ENCODE measurements at places on chromosomes 6 and 20.

DNA sequence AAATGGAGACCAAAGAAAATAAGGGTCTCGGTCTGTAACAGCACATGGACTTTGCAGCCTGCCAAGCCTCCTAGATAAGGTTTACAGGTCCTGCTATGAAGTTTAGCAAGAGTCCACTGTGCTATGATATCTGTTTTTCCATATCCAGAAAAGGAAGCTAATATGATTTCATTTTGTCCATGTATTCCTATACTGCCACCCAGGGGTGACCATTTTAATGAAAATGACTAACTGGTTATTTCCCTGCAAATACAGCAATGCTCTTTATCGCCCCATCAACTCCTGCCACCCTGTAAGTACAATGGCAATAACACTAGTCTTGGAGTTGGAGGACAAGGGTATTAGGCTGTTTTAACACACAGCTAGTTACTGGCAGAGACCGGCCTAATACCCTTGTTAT lies 115.2 kb upstream of the GLP1R start:
- peak; percentile 37 for DNase-seq

DNA sequence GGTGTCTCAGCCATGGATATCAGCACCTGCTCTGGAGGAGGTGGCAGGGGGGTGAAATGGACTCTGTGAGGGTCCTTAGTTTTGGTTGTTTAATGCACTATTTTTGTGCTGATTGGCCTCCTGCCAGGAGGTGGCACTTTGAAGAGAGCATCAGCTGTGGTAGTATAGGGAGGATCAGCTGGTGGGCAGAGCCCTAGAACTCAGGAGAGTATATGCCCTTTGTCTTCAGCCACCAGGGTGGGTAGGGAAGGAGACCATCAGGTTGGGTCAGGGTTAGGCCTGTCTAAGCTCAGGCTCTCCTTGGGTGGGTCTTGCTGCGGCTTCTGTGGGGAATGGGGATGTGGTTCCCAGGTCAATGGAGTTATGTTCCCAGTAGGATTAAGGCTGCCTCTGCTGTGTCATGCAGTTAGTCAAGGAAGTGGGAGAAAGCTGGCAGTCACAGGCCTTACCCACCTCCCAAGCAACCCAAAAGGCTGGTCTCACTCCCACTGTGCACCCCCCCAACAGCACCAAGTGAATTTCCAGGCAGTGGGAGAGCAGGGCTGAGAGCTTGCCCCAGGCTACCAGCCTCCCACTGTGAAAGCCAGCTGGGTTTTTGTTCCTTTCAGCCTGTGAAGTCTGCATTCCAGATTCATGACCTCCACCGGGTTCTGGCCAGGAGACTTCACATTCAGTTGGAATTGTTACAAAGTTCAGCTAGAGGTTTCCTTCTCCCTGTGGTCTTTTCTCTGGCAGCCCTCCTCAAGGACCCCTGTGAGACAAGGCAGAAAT lies 5.7 kb upstream of the OSTM1 start:
- DNase-seq = no peak

GRCh38 chr20:53381568-53382262 lies 211.9 kb downstream of the ZNF217 start:
- DNase-seq = no peak

DNA sequence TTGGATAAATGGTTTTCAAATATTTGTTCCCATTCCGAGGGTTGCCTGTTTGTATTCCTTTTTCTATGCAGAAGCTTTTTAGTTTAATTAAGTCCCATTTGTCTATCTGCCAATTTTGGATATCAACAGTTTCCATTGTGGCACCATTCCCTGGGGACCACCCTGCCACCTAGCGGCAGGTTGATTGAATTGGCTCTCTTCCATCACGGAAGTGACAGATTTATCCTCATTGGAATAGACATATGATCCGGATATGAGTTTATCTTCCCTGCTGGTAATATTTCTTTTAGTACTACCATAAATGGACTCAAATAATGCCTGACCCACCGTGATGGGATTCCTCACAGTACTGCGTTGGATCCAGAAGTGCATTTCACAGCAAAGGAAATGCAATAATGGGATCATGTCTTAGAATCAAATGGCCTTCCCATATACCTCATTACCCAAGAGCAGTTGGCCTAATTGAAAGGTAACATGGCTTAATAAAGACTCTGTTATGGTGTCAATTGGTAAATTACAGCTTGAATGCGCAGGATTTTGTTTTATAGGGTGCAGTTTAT lies 327.0 kb downstream of the BMP2 start:
- DNase-seq = peak; percentile 72

GRCh38 chr6:63975699-63976098 lies 340.1 kb downstream of the PHF3 start:
- no peak for DNase-seq

DNA sequence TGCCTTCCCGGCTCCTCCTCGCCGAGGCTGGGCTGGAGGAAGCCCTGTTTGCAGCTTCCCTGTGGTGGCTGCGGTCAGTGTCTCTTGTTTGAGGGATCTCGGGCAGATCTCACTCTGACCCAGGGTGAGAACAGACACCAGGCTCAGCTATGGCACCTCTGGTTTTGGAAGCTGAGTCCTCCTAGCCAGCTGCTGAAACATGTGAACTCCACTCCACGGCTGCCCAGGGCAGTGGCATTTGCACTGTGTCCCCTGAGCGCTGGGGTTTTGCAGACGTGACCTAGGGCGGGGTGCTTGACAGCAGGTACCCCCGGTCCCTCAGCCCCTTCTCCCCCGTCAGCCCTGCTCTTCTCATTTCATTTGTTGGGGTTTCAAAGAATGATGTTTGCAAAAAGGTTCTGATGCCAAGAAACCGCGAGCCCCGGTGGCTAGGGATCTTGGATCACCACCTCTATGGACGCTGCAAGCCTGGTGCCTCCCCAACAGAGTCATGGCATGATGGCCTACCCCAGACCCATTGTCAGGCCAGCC lies 55.0 kb upstream of the DACT2 start:
- DNase-seq = no peak

DNA sequence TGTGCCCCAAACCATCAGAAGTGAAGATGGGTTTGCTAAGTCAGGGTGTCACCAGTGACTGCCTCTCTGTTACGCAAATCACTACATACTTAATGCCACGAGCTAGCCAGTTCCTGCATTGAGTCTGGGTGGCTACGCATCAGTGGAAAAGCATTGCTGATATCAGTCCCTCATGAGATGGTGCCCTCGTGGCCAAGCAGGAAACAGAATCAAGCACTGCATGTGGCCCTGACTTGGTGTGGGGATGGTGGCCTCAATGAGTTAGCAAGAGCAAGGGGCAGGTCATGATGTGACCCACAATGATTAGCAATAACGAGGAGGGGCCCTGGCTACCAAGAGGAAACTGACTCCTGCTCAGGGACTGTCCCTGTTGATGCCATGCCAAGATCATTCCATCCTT lies 51.6 kb upstream of the FNDC1 start:
- no peak for DNase-seq

DNA sequence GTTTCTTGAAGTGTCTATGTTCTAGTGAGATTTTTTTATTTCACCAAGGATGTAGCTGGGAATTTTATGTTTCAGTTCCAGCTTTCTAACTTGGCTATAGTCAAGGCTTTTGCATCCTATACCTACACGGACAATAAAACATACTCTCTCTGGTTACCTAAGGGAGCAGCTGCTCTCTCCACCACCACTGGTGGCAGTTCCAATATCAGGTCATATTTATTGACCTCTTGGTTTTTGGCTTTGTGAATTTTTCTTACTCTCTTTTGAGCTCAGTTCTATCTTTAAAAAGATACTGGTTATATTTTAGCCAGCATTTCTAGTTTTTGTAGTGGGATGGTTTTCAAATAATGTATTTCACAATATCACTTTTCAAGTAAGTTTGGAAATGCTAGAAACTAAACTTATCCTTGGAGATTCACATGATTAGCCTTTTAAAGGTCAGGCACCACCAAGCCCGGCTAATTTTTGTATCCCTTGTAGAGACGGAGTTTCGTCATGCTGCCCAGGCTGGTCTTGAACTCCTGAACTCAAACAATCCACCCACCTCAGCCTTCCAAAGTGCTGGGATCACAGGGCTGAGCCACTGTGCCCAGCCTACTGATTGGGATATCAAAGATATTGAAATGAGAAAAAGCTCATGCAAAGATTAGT lies 34.7 kb upstream of the HAO1 start:
- DNase-seq = no peak

DNA sequence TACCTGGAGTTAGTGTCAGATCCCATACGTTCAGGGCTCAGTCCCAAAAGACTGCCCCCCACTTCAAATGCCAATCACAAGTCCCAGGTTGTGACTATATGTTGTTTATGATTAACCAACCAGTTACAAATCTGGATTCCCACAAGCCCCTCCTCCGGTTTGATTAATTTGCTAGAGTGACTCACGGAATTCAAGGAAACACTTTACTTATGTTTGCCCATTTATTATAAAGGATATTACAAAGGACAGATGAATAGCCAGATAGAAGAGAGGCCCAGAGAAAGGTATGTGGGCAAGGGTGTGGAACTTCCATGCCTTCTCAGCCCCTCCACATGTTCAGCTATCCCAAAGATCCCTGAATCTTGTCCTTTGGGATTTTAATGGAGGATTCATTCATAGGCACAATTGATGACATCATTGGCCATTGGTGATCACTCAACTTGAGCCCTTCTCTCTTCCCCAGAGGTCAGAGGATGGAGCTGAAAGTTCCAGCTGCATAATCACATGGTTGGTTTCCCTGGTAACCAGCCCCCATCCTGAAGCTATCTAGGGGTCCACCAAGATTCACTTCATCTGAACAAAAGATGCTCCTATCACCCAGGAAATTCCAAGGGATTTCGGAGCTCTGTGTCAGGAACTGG lies 2.0 kb downstream of the ECT2L start:
- no peak for DNase-seq

- DNase-seq = no peak
These were observed 220.0 kb downstream of the GRIK2 start for GRCh38 chr6:101613556-101613955.

- no peak for DNase-seq
These were observed 50.9 kb downstream of the JARID2 start for GRCh38 chr6:15296735-15297134.

GRCh38 chr6:135191508-135192255 lies 10.6 kb downstream of the MYB start:
- DNase-seq = no peak

- DNase-seq = no peak
These were observed 103.0 kb downstream of the OLIG3 start for GRCh38 chr6:137391061-137391814.

- peak; percentile 14 for DNase-seq
These were observed 889 bp upstream of the FLOT1 start for GRCh38 chr6:30743099-30744053.

DNA sequence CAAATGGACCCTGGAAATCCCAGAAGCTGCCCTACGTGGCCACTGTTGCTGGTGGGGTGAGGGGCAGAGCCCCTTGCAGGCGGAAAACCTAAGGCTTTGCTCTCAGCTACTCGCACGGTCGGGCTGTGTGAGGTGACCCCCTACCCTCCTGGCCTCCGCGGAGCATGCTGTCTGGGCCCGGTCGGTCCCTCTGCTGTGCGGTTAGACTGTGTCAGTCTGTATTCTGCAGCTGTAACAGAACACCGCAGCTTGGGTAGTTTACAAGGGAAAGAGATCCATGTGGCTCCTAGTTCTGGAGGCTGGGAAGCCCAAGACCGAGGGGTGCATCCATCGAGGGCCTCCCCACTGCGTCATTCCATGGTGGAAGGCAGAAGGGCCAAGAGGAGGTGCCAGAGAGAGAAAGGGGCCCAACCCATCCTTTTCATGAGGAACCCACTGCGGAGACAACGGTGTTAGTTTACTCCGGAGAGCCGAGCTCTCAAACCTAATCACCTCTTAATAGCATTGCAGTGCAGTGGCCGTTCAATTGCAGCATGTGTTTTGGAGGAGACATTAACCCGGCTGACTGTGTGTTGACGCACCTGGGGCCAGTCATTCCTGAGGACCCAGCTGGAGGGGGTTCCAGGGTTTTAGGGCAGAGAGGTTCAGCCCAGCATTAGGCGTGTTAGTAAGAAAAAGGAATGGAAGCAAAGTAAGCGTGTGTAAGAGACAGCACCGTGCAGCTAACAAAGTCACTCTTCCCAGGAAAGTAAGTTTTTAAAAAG lies 18.3 kb downstream of the COL9A3 start:
- DNase-seq = no peak

DNA sequence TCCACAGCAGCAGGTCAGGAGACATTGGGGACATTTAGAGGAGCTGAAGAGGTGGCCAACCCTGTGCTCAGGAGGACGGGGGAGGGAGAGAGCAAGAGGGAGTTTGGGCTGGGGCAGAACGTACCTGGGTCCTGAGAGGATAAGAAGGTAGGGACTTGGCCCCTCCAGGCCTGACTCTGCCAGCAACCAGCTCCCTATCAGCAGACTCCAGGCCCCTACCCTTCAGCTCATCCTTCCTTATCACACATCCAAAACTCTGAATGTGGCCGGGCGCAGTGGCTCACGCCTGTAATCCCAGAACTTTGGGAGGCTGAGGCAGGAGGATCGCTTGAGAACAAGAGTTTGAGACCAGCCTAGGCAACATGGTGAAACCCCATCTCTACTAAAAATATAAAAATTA lies 5.0 kb downstream of the STMN3 start:
- DNase-seq = no peak

DNA sequence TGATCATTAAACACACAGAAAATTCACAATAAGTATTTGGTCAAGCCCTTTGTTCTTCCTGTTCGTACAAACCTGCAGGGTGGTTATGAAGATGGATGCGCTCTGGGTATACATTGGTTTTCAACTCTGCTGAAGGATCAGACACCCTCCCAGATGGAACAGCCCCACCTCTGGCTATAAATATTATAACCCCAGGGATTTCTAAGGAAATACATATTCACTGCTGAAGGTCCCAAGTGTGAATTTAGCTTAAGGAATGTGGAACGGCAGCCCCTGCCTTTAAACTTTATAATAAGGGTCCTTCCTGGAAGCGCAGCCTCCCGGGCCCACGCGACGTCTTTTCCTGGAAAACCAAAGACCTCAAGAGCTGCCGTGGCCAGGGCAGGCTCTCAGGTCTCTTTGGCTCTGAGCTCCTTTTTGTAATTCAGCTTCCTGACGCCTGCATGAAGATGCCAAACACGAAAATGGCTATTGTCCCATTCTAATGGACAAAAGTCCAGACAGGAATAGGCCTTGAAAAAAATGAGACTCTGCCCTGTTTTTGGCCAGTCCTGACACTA lies 172.4 kb upstream of the SSTR4 start:
- no peak for DNase-seq

GRCh38 chr6:33692760-33693158 lies 18.7 kb downstream of the UQCC2 start:
- no peak for DNase-seq

- no peak for DNase-seq
These were observed 15.7 kb upstream of the FAM83C start for GRCh38 chr20:35307666-35308653.

- DNase-seq = no peak
These were observed 50.7 kb upstream of the PLEKHG1 start for GRCh38 chr6:150549007-150549406.

DNA sequence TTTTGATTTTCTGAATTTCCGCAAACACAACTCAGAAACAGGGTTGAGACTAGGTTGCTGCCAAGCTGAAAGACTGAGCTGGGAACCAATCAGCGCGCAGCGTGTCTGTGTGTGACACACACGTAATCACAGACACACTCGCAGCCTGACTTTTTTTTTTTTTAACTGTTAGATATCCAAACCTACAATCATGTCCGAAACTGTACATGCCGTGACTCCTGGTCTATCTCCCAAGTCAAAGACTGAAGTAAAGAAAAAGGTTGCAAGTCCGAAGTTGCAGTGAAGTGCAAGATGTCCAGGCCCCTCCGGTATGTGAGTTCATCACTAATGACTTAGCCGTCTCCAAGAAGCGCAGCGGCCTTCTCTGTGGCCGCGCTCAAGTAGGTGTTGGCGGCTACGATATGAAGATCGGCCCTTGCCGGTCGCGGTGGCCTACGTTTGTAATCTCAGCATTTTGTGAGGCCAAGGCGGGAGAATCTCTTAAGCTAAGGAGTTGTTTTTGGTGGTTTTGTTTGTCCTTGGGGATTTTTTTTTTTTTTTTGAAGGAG lies 108.2 kb downstream of the HFE start:
- peak; percentile 87 for DNase-seq

All from NCI-H510A treated with DMSO at 0.1 percent for 48 hours (cell line).